ENCODE measurements at places on chromosomes 7 and 10. TPM values are rescaled to one million over a fixed set of nuclear protein-coding genes. Genes with fewer than 3 reads are reported as not detected.

DNA sequence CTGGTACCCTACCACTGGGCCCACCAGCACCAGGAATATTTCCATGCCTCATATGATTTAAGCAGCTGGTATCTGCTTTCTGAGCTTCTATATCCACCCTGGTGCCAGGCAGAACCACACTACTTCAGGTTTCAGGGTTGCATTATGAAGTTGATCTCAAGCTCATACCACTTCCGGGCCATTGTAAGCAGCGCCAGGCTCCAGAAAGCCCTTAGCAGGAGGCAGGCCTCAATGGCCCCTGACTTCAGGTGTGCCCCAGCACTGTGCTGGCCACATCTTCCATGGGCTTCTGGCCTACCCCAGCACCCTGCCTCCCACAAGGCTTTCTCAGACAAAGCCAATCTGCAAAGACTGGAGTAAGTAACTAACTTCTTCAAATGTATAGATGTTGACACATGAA, 391.3 kb upstream of the GRM3 start:
- no peaks in the 10 kb centered on the region for H3K4me1 ChIP-seq
- no peaks in the 10 kb centered on the region for H3K36me3 ChIP-seq
- H3K27ac ChIP-seq, result no peak overlapping the region
- no peaks in the 10 kb centered on the region for H3K27me3 ChIP-seq
- no peak overlapping the region for H3K4me3 ChIP-seq

GRCh38 chr7:35355911-35356310, 102.0 kb upstream of the TBX20 start:
- H3K36me3 ChIP-seq, result no peaks in the 10 kb centered on the region
- no peaks in the 10 kb centered on the region for H3K4me1 ChIP-seq
- DNase-seq, result no peak
- H3K4me3 ChIP-seq, result no peak overlapping the region

DNA sequence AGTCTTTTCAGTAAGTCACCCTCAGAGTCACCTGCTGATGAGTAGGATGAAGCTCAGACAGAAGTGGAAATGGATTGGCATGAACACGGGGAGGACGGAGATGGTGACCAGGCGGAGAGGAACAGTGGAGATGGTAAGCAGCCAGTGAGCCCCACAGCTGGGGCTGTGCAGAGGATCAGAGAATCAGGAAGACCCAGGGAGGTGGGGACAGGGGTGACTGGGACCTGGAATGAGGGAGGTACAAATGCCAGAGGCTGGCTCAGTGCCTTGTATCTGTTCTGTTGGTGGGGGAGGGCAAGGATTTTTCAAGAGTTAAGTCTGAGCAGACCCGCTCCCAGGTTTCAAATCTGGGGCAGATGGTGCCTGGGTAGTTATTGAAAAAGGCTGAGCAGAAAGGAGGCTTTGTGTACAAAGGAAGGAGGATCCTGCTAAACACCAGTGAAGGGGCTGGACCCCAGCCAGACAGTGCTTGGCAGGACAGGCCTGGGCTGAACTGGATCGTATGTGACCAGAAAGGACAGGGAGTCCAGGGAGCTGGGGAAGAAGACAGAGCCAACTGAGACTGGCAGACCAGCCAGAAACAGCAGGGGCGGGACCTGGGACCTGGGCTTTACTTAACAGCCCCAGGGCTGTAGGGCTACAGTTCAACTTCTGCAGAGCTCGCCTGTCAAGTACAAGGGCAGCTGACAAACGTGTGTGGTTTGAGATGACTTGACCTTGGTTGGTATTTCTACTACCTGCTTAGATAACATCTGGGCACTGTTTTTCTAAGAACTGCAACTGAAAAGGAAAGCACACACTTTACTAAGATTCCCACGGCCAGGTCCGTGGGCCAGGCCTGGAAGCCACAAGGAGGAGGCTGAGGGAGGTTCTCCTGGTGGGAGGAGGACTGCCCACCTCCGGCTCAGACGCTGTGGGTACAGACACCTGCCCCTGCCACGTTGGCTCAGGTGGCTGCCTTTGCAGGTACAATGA, 13.2 kb upstream of the FRMPD2 start:
- H3K27me3 ChIP-seq, result no peaks in the 10 kb centered on the region
- H3K4me1 ChIP-seq, result peaks cover 3% of the 10 kb centered on the region
- no peak overlapping the region for H3K4me3 ChIP-seq

- no peaks in the 10 kb centered on the region for H3K36me3 ChIP-seq
- H3K27me3 ChIP-seq, result no peaks in the 10 kb centered on the region
- no peak for DNase-seq
- peak overlapping the region; percentile 84 for H3K4me3 ChIP-seq
- peak overlapping the region; percentile 94 for H3K27ac ChIP-seq
Measured at GRCh38 chr7:152462995-152463708, 27.3 kb upstream of the KMT2C start.

DNA sequence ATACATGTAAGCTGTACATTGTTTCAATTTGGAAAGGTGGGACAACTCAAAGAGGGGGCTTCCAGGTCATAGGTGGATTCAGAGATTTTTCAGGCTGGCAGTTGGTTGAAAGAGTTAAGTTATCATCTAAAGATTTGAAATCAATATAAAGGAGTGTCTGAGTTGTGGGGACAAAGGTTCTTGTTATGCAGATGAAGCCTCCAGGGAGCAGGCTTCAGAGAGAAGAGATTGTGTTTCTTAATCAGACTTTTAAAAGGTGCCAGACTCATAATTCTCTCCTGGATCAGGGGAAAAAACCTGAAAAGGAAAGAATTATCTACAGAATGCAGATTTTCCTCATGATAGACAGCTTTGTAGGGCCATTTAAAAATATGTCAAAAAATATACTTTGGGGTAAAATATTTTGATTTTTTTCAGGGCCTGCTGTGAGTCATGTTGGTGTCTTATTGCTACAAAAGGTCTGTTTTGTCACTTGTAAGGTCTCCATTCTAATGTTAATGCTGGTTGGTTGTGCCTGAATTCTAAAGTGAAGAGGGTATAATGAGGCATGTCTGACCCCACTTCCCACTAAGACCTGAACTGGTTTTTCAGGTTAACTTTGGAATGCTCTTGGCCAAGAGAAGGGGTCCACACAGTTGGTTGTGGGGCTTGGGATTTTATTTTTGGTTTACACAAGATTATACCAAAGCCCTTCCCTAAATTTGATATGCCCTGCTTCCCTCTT, 52.7 kb upstream of the PRSS1 start:
- H3K27me3 ChIP-seq, result no peaks in the 10 kb centered on the region
- no peak overlapping the region for H3K27ac ChIP-seq
- no peaks in the 10 kb centered on the region for H3K36me3 ChIP-seq

DNA sequence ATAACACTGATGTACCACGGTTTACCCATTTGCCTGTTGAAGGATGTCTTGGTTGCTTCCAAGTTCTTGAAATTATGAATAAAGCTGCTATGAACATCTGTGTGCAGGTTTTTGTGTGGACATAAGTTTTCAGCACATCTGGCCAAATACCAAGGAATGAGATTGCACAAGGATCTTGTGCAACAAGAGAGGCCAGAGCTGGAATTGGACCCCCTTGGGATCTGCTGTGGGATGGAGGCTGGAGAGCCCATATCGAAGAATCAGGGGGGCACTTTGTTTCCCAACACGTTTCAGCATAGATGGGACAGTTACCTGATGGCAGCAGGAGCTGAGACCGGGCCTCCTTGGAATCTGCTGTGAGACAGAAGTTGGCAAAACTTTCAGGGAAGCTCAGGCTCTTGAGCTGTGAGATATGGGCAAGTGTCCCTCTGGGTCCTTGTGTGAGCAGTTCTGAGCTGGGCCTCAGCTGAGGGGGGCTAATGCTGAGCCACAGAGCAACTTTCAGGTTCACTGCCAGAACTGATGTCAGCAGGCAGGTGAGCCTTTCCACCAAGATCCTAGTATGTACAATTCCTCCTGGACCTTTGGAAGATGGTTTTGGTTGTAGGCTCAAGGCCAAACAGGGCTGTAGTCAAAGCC, 115.2 kb upstream of the RAB18 start:
- no peaks in the 10 kb centered on the region for H3K27me3 ChIP-seq
- no peaks in the 10 kb centered on the region for H3K36me3 ChIP-seq
- H3K27ac ChIP-seq, result no peak overlapping the region
- H3K4me3 ChIP-seq, result no peak overlapping the region
- peaks cover 4% of the 10 kb centered on the region for H3K4me1 ChIP-seq

DNA sequence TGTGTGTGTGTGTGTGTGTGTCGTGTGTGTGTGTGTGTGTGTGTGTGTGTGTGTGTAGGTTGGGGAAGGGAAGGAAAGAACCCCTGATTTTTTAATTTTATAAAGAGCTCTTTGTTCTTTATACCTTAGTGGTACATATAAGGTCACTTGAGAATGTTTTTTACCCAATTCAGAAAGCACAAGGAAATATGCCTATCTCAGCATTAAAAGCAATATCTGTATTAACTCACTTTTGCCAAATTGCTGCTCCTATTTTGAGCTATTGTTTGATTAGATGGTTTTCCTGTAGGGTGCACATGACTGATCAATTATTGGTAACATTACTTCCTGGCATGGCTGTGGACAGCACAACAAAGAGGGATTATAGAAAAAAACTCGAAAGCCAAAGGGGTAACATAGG, 60.5 kb downstream of the SEMA3D start:
- no peaks in the 10 kb centered on the region for H3K27me3 ChIP-seq
- DNase-seq, result no peak
- H3K36me3 ChIP-seq, result no peaks in the 10 kb centered on the region
- no peaks in the 10 kb centered on the region for H3K4me1 ChIP-seq

- no peaks in the 10 kb centered on the region for H3K4me1 ChIP-seq
- no peaks in the 10 kb centered on the region for H3K36me3 ChIP-seq
- H3K4me3 ChIP-seq, result peak overlapping the region; percentile 88
- H3K27me3 ChIP-seq, result no peaks in the 10 kb centered on the region
Measured at GRCh38 chr10:22252801-22253579, 35.2 kb upstream of the EBLN1 start.

DNA sequence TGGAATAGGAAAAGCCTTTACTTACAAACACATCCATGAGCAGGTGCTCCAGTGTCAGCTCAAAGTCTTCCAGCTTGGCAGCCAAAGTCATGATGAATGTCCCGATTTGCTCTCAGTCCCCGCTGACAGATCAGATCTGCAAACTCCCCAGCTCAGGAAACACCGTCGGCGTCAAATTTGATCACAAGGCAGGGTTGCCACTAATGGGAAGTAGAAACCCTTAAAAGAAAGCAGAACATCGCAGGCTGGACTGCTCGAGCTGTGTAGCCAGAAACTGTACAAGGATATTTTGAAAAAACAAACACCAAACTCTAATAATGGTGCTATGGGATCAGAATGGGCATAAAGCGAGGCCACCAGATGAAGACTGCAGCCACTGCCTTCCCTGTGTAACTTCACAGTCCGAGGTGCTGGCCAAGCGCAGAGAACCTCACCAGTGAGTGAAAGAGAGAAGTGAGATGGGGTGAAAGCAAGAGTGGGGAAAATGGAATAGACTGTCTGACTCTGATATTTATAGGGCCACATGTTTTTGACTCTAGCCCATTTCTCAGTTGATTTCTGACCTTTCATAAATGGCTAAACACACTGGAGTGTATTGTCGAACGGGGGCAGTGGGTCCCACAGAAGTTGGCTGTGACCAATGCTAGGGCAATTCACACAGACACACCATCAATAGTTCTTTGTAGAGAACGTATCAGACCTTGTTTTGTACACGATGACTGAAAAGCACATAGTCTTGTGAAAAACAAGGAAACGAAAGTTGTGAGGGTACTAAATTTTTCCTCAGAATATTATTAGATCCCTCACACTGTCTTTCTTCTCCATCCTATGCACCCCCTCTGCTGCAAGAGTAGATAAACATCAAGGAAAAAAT, 306.2 kb downstream of the FRMD4A start:
- no peaks in the 10 kb centered on the region for H3K36me3 ChIP-seq
- H3K27me3 ChIP-seq, result no peaks in the 10 kb centered on the region
- DNase-seq, result no peak

Gene NAT16
- total RNA-seq, result not detected

DNA sequence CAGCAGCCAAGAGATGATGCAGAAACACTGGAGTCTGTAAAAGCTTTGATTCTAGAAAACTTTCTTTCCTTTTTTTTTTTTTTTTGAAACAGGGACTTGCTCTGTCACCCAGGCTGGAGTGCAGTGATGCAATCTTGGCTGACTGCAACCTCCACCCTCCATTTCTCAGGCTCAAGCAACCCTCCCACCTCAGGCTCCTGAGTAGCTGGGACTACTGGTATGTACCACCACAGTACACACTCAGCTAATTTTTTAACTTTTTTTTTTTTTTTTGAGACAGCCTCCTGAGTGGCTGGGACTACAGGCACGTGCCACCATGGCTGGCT, 17.0 kb upstream of the BAG3 start:
- no peaks in the 10 kb centered on the region for H3K4me1 ChIP-seq
- H3K27me3 ChIP-seq, result no peaks in the 10 kb centered on the region
- H3K36me3 ChIP-seq, result no peaks in the 10 kb centered on the region
- H3K4me3 ChIP-seq, result no peak overlapping the region

DNA sequence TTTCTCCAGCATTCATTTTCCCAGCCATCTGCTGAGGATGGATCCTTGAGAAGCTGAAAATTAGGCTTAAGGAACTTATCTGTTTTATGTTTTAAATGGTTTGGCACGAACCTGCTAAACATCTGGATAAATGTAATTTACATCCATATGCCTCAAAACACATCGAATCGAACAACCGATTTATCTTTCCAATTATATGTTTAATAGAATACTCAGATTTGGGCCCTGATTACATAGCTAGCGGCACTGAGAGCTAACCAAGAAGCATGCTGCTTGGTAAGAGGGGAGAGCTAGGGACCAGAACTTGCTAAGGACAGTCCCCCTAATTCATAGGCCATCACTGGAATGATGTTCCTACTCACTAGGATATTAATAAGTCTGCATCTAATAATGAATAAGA, 144.4 kb downstream of the BUB3 start:
- DNase-seq, result no peak
- H3K36me3 ChIP-seq, result no peaks in the 10 kb centered on the region
- H3K4me3 ChIP-seq, result no peak overlapping the region
- no peaks in the 10 kb centered on the region for H3K4me1 ChIP-seq

- H3K4me1 ChIP-seq, result peaks cover 32% of the 10 kb centered on the region
- peak; percentile 86 for DNase-seq
- H3K4me3 ChIP-seq, result no peak overlapping the region
- peaks cover 18% of the 10 kb centered on the region for H3K36me3 ChIP-seq
Measured at GRCh38 chr7:44073664-44074348, 8.4 kb upstream of the PGAM2 start.

Gene C7orf25
- total RNA-seq, result 10.4 TPM

GRCh38 chr7:47100817-47101435, 481.0 kb downstream of the TNS3 start:
- H3K27me3 ChIP-seq, result no peaks in the 10 kb centered on the region
- H3K4me3 ChIP-seq, result no peak overlapping the region
- DNase-seq, result no peak
- H3K36me3 ChIP-seq, result no peaks in the 10 kb centered on the region

- DNase-seq, result no peak
- no peaks in the 10 kb centered on the region for H3K36me3 ChIP-seq
- no peak overlapping the region for H3K27ac ChIP-seq
- H3K4me1 ChIP-seq, result no peaks in the 10 kb centered on the region
Measured at GRCh38 chr7:137816696-137817320, 30.0 kb downstream of the DGKI start.

GRCh38 chr7:1503816-1504775, at the start of gene INTS1:
Gene INTS1, minus strand, starts transcription at chr7:1504389. Its CDS starts 429 bp downstream, at chr7:1503960.
- H3K36me3 ChIP-seq, result peaks cover 37% of the 10 kb centered on the region
- no peaks in the 10 kb centered on the region for H3K27me3 ChIP-seq
- peak within 1 kb of the TSS; percentile 96 for H3K4me3 ChIP-seq
- H3K4me1 ChIP-seq, result peaks cover 23% of the 10 kb centered on the region
